Mammary epithelial cell (primary cell): ENCODE measurements at places on chromosomes 1 and 21. TPM values are rescaled to one million over a fixed set of nuclear protein-coding genes. Genes with fewer than 3 reads are reported as not detected.

DNAJC28 gene
- 0.75 TPM for polyA plus RNA-seq

SLFNL1 gene
- 0.02 TPM for polyA plus RNA-seq

UROD gene
- polyA plus RNA-seq: 217 TPM

WNT4 gene
- polyA plus RNA-seq: 0.11 TPM

TNFRSF1B gene
- 0.08 TPM for polyA plus RNA-seq

NPL gene
- 2.0 TPM for polyA plus RNA-seq

PDZK1IP1 gene
- polyA plus RNA-seq: 0.36 TPM

RASSF5 gene
- polyA plus RNA-seq: 1.8 TPM

KRTAP11-1 gene
- polyA plus RNA-seq: not detected

DNA sequence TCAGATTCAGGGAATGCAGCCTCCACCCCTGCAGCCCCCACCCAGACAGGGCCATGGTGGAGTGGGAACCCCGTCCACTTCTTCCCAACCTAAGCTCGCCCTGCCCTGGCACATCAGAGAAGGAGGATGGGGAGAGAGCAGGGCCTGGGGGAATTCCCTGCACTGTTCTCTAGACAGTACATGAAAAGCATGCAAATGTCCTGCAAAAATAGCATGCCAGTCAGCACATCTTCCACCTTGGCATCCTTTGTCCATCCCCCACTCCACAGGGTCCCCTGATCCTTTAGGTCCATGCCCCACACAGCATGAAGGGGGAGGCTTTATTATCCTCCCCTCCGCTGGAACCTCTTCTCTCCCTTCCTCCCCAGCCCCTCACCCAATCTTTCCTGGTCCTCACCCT lies 35.0 kb upstream of the RD3 start:
- no peak for DNase-seq

- DNase-seq: no peak
These were observed 5.8 kb downstream of the PRKCZ start for GRCh38 chr1:2055911-2056575.

GRCh38 chr21:19833082-19833481 lies 1165.1 kb upstream of the NCAM2 start:
- DNase-seq: no peak

- peak; percentile 70 for DNase-seq
These were observed 133.4 kb upstream of the ERG start for GRCh38 chr21:38631676-38632075.

DNA sequence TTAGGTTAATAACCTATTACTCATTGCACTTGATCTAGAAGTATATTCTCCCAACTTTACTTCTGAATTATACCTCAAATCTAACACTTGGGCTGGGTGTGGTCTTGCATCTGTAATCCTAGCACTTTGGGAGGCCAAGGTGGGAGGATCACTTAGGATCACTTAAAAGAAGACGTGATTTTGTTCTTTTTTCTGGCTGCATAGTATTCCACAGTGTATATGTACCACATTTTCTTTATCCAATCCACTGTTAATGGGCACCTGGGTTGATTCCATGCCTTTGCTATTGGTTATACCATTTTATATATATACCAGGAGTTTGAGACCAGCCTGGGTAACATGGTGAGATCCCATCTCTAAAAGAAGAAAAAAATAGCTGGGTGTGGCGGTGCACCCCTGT lies 48.5 kb upstream of the TSNAX start:
- DNase-seq: no peak

GRCh38 chr1:29062157-29062942 lies 61.4 kb downstream of the TMEM200B start:
- no peak for DNase-seq

- no peak for DNase-seq
These were observed 63.2 kb upstream of the GNG4 start for GRCh38 chr1:235712812-235713211.

DNA sequence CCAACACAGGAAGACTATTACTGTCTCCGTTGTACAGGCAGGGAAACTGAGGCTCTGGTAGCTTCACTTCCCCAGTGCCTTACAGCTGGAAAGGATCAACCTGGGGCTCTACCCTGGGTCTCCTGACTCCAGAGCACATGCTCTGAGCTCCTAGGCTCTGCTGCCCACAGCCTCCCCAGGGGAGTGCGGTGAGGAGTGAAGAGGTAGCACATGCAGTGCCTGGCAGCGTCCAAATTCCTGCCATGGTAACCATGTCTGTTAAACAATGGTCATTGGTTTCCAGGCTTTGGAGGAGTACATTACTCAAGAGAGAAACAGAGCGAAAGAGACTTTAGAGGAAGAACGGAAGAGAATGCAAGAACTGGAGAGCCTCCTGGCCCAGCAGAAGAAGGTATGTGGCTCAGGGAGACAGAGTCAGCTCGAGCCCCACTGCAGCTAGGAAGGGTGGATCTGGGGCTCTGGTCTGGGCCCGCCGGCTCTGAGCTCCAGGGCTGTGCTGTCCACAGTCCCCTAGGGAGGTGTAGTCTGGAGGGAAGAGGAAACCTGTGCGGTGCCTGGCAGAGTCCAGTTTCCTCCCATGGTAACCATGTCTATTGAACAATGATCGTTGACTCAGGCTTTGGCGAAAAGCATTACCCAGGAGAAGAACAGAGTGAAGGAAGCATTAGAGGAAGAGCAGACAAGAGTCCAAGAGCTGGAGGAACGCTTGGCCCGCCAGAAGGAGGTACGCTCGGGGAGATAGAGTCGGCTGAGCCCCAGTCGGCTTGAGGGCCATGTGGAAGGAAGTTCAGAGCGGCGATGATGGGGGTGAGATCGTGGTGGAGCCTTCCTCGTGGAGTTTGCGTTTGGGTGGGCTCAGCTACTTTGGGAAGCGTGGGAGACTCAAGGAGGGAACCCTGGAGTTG lies 64.6 kb upstream of the EFHD2 start:
- DNase-seq: no peak

GRCh38 chr1:157819896-157820295 lies at the start of gene FCRL1:
Gene FCRL1, minus strand, starts transcription at chr1:157820120. Its CDS starts 83 bp downstream, at chr1:157820037.
- no peak for DNase-seq

GRCh38 chr1:235838021-235838420 lies 28.7 kb downstream of the LYST start:
- DNase-seq: no peak

DNA sequence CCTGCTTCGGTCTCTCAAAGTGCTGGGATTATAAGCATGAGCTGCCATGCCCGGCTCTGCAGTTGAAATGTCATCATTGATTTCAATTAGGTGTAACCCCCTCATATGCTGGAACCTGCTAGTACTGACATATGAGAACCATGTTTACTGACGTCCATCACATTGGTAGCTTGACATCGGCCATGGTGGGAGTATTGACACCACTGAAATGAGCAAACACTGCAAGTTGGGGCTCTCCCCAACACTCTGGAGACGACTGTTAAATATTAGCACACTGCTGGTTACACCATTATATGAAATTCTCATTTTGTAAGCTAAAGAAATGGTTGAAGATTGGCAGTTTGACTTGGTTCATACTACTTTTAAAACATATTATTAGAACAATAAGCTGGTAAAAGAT lies 63.7 kb downstream of the CNST start:
- no peak for DNase-seq

DNA sequence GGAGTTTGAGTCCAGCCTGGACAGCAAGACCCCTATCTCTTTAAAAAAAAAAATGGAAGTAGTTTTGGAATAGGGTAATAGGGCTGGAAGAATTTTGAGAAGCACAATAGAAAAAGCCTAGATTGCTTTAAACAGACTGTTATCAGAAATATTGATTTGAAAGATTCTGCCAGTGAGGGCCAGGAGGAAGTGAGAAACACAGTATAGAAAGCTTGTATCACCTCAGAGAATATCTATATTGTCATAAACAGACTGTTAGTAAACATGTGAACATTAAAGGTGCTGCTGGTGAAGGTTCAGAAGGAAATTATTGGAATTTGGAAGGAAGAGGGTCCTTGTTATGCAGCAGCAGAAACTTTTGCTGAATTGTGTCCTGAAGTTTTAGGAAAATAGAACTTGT lies 24.8 kb upstream of the PSEN2 start:
- DNase-seq: no peak

- no peak for DNase-seq
These were observed 59.6 kb upstream of the CSF3R start for GRCh38 chr1:36542024-36542961.

GRCh38 chr1:222582099-222582774 lies 7.5 kb downstream of the TAF1A start:
- peak; percentile 84 for DNase-seq

DNA sequence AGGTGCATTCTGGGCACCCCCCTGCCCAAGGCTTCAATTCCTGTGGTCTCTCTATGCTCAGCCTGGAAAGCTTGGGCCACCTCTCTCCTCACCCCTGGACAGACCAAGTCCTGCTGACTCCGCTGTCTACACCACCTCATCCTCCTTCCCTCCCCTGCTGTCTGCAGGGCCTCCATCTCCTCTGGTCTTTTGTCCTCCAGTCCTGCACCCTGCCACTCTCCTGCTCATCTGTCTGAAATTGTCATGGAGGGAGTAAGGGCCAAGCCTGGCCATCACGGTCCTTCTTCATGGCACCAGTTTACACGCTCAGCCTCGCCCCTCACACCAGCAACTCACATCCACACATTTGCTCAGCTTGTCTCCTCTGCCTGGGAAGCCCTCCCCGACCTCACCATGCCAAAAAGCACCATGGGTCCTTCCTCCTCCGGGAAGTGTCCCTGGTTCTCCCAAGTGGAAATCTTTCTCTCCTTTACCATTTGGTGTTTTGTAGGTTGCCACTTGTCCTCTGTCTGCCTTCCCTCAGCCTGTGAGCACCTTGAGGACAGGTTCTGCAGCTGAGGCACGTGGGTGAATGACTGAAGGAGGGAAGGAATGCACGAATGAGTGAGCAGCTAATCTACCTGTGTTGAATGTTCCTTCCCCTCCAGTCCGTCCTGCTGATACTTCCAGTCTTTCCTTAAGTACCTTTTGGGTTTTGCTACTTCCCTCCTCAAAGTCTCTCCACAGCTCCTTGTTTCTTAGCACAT lies 2.1 kb upstream of the SLC2A1 start:
- no peak for DNase-seq

- DNase-seq: no peak
These were observed 68.0 kb upstream of the ACOT11 start for GRCh38 chr1:54479841-54480524.

- DNase-seq: no peak
These were observed 53.4 kb downstream of the DUSP10 start for GRCh38 chr1:221688488-221688843.

- peak; percentile 87 for DNase-seq
These were observed 28.5 kb upstream of the KCNA2 start for GRCh38 chr1:110634455-110635311.

DNA sequence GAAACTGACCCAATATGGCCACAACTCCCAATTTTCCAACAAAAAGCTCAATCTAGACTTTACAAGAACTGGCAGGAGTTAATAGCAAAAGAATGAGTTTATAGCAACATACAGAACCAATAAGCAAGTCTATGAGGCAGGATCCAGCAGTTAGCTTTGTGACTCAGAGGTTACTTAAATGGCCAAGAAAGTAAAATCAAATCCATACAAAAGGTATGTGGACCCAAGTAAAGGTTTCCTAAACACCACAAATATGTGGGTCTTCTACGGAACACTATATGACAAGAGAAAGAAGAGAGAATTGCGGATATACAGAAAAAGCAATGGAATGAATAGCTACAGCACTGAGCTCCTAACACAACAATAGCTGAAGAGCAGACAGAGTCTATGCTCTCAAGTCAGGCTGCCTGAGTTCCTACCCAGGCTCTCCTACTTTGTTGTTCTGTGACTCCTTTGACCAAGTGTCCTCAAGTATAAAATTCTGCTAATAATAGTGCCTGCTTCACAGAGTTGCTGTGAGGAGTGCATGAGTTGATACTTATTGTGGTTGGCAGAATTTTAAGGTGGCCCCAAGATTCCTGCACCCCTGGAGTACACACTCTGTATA lies 204.3 kb downstream of the SMYD3 start:
- no peak for DNase-seq

- peak; percentile 53 for DNase-seq
These were observed 7.7 kb downstream of the VSIG8 start for GRCh38 chr1:159854693-159855192.

DNA sequence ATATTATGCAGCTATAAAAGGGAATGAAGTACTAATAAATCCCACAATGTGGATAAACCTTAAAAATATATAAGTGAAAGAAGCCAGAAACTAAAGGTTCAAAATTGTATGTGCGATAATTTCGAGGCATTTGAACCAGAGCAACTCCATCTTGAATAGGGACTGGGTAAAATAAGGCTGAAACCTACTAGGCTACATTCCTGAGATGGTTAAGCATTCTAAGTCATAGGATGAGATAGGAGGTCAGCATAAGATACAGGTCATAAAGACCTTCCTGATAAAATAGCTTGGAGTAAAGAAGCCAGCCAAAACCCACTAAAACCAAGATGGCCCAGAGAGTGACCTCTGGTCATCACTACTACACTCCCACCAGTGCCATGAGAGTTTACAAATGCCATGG lies 103.1 kb downstream of the SLC16A1 start:
- DNase-seq: no peak

GRCh38 chr1:161382214-161383019 lies 14.7 kb upstream of the CFAP126 start:
- peak; percentile 80 for DNase-seq

DNA sequence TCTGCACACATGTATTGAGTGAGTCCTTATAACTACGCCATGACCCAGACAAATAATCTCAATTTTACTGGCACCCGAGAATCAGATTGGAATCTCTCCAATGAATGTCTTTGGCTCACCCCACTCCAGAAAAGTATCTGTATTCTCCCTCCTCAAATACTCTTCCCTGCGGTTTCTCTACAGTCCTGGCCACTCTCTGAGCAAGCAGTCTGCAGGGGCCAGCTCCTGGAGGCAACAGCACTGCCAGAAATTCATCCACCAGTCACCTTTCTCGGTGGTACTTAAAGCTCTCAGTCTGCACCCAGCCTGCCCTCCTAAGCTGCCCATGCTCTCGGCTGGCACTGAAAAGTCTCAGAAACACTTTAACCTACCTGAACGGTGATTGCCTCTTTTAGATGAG lies 16.1 kb upstream of the LYST start:
- DNase-seq: no peak

DNA sequence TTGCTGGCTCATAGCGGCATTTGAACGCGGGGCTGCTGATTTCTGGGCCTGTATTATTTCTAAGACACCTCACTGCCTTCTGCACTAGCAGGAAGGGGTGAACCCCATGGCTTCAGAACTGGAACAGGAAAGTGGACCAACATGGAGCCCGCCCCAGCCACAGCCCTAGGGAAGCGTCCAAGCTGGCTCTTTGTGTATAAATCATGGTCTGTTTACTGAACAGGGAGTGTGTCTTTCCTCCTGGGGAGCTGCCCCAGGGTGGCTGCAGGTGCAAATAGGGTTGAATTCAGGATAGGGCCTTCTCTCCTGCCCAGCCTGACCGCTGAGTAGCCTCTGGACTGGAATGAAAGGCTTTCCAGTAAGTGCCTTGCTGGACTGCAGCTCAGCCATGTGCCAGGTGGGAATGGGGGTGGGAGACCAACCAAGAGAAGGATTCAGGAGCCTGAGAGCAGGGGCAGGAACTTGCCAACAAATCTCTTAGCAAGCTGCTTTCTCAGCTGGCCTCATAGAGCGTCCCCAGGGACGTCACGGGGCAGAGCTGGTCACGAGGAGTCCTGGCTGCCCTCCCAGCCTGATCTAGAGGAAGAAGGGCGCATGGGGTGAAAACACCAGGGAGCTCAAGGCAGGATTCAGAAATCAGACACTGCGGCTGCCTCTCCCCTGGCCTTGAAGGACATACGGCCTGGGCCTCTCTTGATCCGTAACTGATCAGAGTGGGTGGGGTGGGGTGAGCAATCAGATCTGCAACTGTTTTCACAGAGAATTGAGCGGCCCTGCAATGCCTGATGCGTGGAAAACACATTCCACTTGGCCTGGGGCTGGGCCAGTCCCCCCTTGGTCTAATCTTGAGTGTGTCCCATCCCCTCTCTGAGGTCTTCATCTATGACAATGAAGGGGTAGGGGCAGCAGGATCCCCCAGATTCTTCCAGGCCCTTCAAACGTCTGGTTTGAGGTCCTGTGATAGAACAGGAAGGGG lies 56.5 kb upstream of the SELENON start:
- DNase-seq: no peak
